NCI-H1417 treated with DMSO at 0.1 percent for 48 hours (cell line): ENCODE measurements at places on chromosomes 13 and 19.

DNA sequence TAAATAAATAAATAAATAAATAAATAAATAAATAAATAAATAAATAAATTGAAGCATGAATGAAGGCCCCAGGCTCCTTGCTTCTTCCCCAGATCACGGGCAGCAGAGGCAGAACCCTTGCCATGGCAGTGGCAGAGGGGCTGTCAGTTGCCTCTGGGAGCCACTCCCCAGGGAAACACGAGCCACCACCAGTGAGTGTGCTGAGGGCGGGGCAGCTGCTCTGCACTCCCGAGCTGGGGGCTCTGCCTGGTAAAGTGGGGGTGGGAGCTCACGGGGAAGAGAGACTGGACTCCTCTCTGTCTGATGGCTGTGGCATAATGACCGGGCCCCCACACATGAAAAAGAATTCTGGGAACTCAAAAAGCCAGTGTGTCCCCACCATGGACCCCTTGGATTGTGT is 7.8 kb downstream of the FCAR start:
- DNase-seq, result no peak

DNA sequence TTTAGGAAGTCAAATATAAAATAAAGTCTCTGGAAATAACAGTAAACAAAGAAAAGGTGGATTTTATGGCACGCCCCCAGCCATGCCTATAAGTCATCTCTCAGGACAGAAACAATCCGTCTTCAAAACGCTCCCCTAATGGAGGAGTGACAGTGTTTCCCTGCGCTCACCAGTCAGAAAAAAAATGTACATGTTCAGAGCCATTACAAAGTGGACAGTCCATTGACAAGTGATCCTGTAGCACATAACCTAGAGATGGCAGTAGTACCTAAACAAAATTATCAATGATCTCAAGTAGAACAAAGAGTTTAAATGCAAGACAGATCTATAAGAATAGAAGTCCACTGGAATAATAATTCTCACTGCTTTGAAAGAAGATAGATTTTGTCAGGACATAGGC is 891.7 kb upstream of the MIR17HG start:
- DNase-seq, result no peak

GRCh38 chr13:37070145-37070695 is 10.7 kb upstream of the SUPT20H start:
- no peak for DNase-seq

GRCh38 chr13:75356421-75356820 is 125.5 kb downstream of the TBC1D4 start:
- no peak for DNase-seq
